ENCODE measurements at places on chromosomes 5 and 9. TPM values are rescaled to one million over a fixed set of nuclear protein-coding genes. Genes with fewer than 3 reads are reported as not detected.

- no peak for DNase-seq
- no peak overlapping the region for H3K27ac ChIP-seq
- no peak overlapping the region for H3K4me3 ChIP-seq
- peaks cover 3% of the 10 kb centered on the region for H3K36me3 ChIP-seq
- no peaks in the 10 kb centered on the region for H3K27me3 ChIP-seq
These were observed 7.0 kb downstream of the TDRD7 start for GRCh38 chr9:97418880-97419279.

MEIKIN gene
- total RNA-seq = not detected

IFNA13 gene
- total RNA-seq = not detected

MZB1 gene
- total RNA-seq = not detected

GRCh38 chr5:1669276-1670155, 130.1 kb downstream of the MRPL36 start:
- no peak for DNase-seq
- H3K4me3 ChIP-seq = no peak overlapping the region
- no peak overlapping the region for H3K27ac ChIP-seq
- no peaks in the 10 kb centered on the region for H3K36me3 ChIP-seq
- peaks cover 51% of the 10 kb centered on the region for H3K27me3 ChIP-seq

DNA sequence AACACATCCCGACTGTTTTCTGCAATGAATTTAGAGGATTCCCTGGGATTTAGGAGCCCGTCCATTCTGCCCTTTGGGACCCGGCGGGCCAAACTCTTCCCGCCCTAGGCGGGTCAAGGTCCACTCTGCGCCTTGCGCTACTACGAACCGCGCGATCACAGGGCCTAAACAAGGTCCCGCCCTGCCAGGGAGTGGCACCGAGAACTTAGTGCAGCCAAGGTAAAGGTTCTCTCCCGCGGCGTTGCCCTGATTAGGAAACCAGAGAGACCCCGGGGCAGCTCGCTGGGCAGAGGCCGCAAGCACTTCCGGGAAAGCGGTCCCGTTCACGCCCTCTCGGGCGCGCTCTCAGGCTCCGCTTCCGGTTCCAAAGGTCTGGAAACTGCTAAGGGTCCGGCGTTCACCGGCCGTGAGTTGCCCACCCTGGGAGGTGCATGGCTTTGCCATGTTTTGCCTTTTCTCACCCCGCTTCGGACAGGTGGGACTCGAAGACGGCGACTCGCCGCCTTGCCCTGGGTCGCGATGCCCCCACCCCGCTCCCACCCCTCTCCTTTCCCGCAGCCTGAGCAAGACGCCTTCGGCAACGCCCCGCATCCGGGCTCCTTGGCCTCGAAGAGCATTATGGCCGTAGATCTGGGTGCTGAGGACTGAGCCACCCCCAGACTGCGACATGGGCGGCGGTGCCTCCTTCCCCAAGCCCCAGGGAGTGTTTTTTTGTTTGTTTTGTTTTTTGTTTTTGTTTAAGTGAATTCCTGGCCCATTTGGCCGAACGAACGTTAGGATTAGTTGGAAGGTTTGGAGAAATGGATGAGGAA, 23.4 kb downstream of the HNRNPK start:
- DNase-seq = no peak
- no peaks in the 10 kb centered on the region for H3K36me3 ChIP-seq
- peak overlapping the region; percentile 85 for H3K27ac ChIP-seq
- H3K4me1 ChIP-seq = peaks cover 31% of the 10 kb centered on the region

GRCh38 chr9:85876628-85877027, 64.3 kb upstream of the NAA35 start:
- no peaks in the 10 kb centered on the region for H3K4me1 ChIP-seq
- H3K27me3 ChIP-seq = no peaks in the 10 kb centered on the region
- H3K36me3 ChIP-seq = no peaks in the 10 kb centered on the region
- no peak overlapping the region for H3K4me3 ChIP-seq
- H3K27ac ChIP-seq = no peak overlapping the region

DNA sequence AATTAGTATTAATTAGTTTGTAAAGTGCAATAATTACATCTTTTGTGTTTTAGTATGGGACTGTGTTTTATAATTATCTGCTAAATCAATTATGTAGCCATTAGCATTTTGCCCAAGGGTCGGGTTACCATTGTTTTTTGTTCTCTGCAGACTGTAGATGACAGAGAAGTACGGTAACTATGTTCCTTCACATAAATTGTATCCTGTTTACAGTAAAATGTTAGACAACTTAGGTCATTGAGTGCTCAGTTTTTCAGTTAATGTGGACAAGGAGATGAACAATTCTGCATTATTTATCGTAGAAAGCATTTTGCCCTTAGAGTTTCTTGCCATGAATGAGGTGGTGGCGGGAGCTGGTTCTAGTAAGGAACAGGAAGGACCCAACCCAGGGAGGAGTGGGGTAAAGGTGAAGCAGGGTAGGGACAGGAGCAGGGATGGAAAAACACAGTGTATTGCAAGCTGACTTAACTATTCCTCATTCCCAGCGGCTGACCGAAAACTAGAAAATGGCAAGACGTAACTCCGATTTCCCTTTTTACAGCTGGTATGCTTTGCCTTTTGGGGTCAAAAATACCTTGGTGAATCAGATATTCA, 243.7 kb upstream of the SLC24A2 start:
- DNase-seq = no peak
- H3K27me3 ChIP-seq = no peaks in the 10 kb centered on the region
- no peak overlapping the region for H3K4me3 ChIP-seq
- H3K36me3 ChIP-seq = no peaks in the 10 kb centered on the region

- H3K27ac ChIP-seq = no peak overlapping the region
- no peaks in the 10 kb centered on the region for H3K36me3 ChIP-seq
- peaks cover 7% of the 10 kb centered on the region for H3K27me3 ChIP-seq
- no peak for DNase-seq
- H3K4me3 ChIP-seq = no peak overlapping the region
- H3K4me1 ChIP-seq = peaks cover 10% of the 10 kb centered on the region
These were observed 3.1 kb upstream of the FBXL7 start for GRCh38 chr5:15496886-15497285.

C1QTNF3 gene
- 2.6 TPM for total RNA-seq

GRCh38 chr9:122777935-122778627, 10.7 kb upstream of the OR5C1 start:
- H3K4me3 ChIP-seq = no peak overlapping the region
- H3K4me1 ChIP-seq = peaks cover 10% of the 10 kb centered on the region
- peaks cover 3% of the 10 kb centered on the region for H3K36me3 ChIP-seq
- peaks cover 8% of the 10 kb centered on the region for H3K27me3 ChIP-seq
- no peak for DNase-seq
- no peak overlapping the region for H3K27ac ChIP-seq

DNA sequence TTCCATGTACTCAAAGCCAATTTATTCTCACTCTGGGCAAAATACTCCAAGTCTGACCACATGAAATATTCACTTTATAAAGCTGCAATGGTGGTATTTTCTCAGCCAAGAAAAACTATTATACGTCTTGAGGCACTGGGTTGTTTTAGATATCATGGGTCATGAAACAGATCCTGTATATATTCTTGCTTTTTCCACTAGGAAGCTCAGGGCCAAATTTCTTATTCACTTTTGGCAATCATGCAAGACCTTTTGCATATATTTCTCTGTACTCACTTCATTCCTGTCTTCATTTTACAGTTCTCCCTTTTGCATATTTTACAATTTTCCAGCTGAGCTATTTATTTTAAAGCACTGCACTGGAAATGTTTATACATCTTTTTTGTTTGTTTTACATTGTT, 49.8 kb downstream of the GABBR2 start:
- H3K27ac ChIP-seq = no peak overlapping the region
- H3K4me3 ChIP-seq = no peak overlapping the region
- peaks cover 10% of the 10 kb centered on the region for H3K4me1 ChIP-seq

GRCh38 chr9:73034962-73035361, 82.1 kb upstream of the ALDH1A1 start:
- DNase-seq = no peak
- no peak overlapping the region for H3K27ac ChIP-seq
- H3K4me1 ChIP-seq = peaks cover 27% of the 10 kb centered on the region
- no peak overlapping the region for H3K4me3 ChIP-seq
- H3K27me3 ChIP-seq = peaks cover 18% of the 10 kb centered on the region

GGTA1 gene
- 0.46 TPM for total RNA-seq

PCDHA4 gene
- total RNA-seq = 7.1 TPM

DNA sequence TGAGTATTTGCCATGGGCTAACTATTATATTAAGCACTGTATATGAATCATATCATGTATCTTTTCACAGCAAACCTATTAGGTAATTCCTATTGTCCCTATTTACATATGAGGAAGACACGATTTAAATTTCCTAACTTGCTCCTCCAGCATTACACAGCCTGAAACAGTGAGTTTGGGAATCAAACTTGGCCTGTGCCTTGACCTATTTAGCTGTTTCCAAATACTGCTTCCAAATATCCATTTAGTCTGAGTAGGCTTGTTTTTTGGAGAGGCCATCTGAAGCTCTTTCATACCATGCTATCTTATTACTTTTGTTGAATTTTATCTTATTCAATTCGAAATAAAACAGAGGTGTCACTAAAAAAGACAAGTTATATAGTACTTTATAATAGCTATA, 447.3 kb upstream of the MPDZ start:
- H3K27me3 ChIP-seq = no peaks in the 10 kb centered on the region
- peaks cover 10% of the 10 kb centered on the region for H3K36me3 ChIP-seq
- H3K4me1 ChIP-seq = peaks cover 3% of the 10 kb centered on the region

GRCh38 chr5:131994090-131994489, 17.4 kb downstream of the ACSL6 start:
- DNase-seq = peak; percentile 49
- H3K36me3 ChIP-seq = no peaks in the 10 kb centered on the region
- H3K27me3 ChIP-seq = peaks cover 11% of the 10 kb centered on the region
- H3K4me1 ChIP-seq = no peaks in the 10 kb centered on the region

DNA sequence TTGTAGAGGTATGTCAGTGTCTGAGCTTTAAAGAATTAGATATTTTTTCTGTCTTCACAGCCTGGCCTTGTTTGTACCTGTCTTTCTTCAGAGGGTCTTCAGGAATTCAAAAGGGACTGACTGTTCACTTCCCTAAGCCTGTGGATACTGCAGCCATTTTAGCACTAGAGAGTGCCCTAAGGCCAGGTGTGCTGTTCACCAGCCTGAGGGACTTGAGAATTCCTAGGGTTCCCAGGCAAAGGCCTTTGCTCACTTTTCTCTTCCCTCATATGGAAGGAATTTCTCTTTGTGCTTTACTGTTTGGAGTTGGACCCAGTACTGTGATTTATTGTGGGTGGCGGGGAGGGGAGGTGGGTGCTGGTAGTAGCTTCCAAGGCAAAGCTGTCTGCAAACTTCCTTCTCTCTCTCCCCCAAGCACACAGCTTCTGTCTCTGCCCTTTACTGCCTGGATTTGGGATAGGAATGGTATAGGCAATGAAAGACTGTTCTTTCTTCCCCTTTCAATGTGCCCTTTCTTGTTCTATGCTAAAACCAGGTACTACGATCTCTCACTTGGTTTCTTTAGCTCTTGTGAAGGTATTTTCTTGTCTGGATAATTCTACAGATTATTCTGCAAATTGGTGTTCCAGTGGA, 9.7 kb upstream of the LRRC70 start:
- H3K27ac ChIP-seq = no peak overlapping the region
- DNase-seq = no peak
- peaks cover 4% of the 10 kb centered on the region for H3K4me1 ChIP-seq

SLC6A7 gene
- not detected for total RNA-seq

MAP1B gene
- total RNA-seq = 316 TPM

DNA sequence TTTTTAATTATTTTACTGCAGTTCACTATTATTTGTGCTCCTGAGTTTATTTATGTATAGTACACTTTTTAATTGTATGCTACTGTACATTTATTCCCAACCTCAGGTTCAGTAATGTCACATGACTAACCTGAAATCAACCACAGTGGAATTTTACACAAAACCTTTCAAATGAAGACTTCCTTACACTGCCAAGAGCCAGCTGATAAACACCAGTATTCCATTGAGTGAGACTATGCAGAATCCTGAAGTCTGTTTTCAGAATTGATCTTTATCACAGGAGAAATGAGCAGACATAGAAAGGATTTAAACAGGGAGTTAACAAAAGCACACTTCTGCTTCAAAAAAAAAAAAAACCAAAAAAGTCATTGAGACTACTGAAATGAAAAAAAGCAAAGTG, 219.5 kb downstream of the PRR16 start:
- peaks cover 38% of the 10 kb centered on the region for H3K4me1 ChIP-seq
- DNase-seq = no peak
- H3K27ac ChIP-seq = no peak overlapping the region
- H3K4me3 ChIP-seq = no peak overlapping the region
- no peaks in the 10 kb centered on the region for H3K27me3 ChIP-seq
- peaks cover 3% of the 10 kb centered on the region for H3K36me3 ChIP-seq

SV2C gene
- not detected for total RNA-seq

GRCh38 chr5:139177809-139178588, 20.2 kb downstream of the SIL1 start:
- H3K4me1 ChIP-seq = peaks cover 49% of the 10 kb centered on the region
- H3K4me3 ChIP-seq = no peak overlapping the region
- DNase-seq = no peak
- H3K27ac ChIP-seq = peak overlapping the region; percentile 83

HMMR gene
- total RNA-seq = 3.9 TPM

GRCh38 chr5:103286622-103287021, 28.1 kb downstream of the MACIR start:
- H3K4me3 ChIP-seq = no peak overlapping the region
- H3K36me3 ChIP-seq = no peaks in the 10 kb centered on the region
- peaks cover 3% of the 10 kb centered on the region for H3K4me1 ChIP-seq
- no peak overlapping the region for H3K27ac ChIP-seq

Measured in chondrocyte (in vitro differentiated cells).